ENCODE measurements at places on chromosomes 6 and 20. TPM values are rescaled to one million over a fixed set of nuclear protein-coding genes. Genes with fewer than 3 reads are reported as not detected.

Gene NRSN1
- total RNA-seq: not detected

- no peaks in the 10 kb centered on the region for H3K27me3 ChIP-seq
- no peak for DNase-seq
- no peaks in the 10 kb centered on the region for H3K36me3 ChIP-seq
- H3K4me1 ChIP-seq: no peaks in the 10 kb centered on the region
These were observed 43.3 kb upstream of the PHACTR2 start for GRCh38 chr6:143634486-143634885.

DNA sequence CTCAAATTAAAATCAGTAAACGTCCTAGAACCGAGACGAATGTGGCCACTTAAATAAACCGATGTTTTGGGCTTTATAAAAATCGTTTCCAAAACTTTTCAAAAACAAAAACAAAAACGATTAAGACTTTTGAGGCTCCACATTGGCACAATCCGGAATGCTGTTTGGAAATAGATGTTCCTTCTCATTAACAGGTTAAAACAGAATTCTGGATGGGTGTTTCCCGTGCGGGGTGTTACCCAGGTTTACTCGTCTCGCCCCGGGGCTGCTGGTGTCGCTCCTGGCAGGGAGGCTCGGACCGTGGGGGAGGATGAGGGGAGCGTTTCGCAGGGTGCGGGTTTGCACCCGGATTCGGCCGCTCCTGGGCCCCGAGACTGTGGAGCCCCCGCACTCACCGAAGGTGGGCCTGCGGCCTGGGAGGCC, 1.2 kb downstream of the GATA5 start:
- no peak overlapping the region for H3K4me3 ChIP-seq
- no peak overlapping the region for H3K27ac ChIP-seq
- DNase-seq: no peak
- H3K4me1 ChIP-seq: peaks cover 8% of the 10 kb centered on the region
- H3K36me3 ChIP-seq: no peaks in the 10 kb centered on the region

Gene MYB
- 2.0 TPM for total RNA-seq

Gene ZC3H12D
- total RNA-seq: 70.2 TPM

DNA sequence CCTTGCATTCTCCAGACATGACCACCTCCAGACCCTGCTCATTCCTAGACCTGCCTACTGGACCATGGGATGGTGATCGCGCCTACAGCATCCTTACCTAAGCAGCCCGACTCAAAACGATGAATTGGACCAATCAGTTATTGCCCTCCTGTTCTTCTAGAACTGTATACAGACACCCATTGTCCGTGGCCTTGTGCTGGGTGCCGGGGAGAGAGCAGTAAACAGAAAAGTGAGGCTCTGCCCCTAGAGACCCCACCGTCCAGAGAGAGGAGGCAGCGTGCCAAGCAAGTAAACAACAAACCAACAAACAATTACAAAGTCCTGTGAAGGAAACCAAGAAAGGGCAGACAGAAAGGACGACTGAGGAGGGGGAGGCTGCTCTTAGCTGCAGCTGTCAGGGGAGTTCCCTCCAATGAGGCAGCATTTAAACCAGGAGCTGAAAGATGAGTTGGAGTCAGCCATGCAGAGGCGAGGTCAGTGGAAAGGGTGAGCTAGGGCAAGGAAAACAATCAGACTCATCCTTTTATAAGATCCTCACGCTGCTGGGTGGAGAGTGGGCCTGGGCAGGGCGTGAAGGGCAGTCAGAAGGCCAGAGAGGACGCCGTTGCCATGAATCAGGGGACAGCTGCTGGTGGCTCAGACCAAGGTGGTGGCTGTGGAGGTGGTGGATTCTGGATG, 37.6 kb upstream of the BLCAP start:
- peaks cover 7% of the 10 kb centered on the region for H3K4me1 ChIP-seq
- H3K36me3 ChIP-seq: no peaks in the 10 kb centered on the region
- H3K4me3 ChIP-seq: no peak overlapping the region
- DNase-seq: no peak

GRCh38 chr6:17156112-17156921, 54.5 kb downstream of the STMND1 start:
- no peaks in the 10 kb centered on the region for H3K27me3 ChIP-seq
- H3K27ac ChIP-seq: no peak overlapping the region
- H3K4me3 ChIP-seq: no peak overlapping the region
- no peaks in the 10 kb centered on the region for H3K36me3 ChIP-seq
- H3K4me1 ChIP-seq: no peaks in the 10 kb centered on the region

Data from CD4-positive, alpha-beta T cell (primary cell).